Fibroblast of villous mesenchyme (primary cell): ENCODE measurements at places on chromosomes 7 and 10. TPM values are rescaled to one million over a fixed set of nuclear protein-coding genes. Genes with fewer than 3 reads are reported as not detected.

TAC1 gene
- not detected in 2 replicates for total RNA-seq

UPP1 gene
- total RNA-seq: 25.9 and 34.5 TPM in 2 replicates

PTPN20 gene
- under 0.01 and 0.43 TPM in 2 replicates for total RNA-seq

HOXA7 gene
- 2.2 and 2.3 TPM in 2 replicates for total RNA-seq

FKBP9 gene
- 224 and 265 TPM in 2 replicates for total RNA-seq

LRRC61 gene
- total RNA-seq: 6.8 and 13.0 TPM in 2 replicates

LSM5 gene
- 27.1 and 37.1 TPM in 2 replicates for total RNA-seq

DNA sequence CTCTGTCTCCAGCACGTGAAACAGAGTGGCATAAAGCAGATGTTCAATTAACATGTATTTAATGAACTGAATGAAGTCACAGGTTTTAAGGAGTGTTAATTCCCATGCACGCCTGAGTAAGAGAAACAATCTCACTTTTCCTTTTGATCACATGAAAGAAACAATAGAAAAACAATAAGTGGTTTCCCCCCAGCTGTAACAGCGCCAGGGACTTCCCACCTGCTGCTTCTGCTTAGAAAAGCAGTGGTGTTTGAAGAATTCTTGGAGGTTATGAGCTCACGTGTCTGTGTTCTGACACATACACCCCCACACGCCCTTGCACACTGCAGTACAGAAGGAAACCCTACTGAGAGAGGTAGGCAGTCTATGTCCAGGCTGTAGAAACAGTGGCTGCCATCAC is 51.3 kb upstream of the FRMD4A start:
- DNase-seq: no peak

- DNase-seq: peak; percentile 48
Observed at GRCh38 chr7:77321300-77321699, 94.8 kb downstream of the GSAP start.

DNA sequence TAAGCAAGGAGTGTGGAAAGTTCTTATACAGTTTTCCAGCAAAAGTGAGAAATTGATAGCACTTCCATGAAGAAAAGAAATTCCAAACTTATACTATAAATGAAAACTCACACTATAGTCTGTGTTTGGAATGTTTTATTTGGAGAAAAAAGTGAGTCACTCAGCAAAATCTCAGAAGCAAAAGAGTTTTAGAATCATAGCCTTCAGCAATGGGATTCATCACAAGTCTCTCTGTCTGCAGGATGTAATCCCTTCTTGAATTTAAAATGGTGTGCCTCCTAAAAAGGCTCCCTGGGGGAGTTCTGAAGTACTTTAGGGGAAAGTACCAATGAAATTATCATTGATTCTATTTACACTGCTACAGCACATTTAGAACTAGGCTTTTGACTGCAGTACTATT is 756.4 kb downstream of the XPNPEP1 start:
- peak; percentile 18 for DNase-seq

DNA sequence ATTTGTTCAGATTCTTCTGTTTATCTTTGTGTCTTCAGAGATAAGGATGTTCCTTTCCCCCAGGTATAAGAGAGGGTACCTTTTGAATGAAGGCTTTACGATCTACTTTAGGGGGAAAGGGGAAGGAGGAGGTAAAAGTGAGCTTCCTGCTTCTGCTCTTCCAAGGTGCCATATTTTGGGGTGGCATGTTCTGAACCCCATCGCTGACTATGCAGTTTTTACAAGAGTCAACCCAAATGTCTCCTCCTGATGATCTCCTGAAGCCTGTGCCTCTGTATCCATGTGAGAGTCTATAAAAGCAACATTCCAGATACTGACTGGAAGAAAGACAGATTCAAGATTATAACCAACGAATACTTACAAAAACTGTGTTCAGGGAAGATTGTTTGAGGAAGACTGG is 102.5 kb downstream of the ZNF277 start:
- DNase-seq: no peak

GRCh38 chr10:13865758-13866491 is 279.2 kb downstream of the PRPF18 start:
- peak; percentile 74 for DNase-seq

DNA sequence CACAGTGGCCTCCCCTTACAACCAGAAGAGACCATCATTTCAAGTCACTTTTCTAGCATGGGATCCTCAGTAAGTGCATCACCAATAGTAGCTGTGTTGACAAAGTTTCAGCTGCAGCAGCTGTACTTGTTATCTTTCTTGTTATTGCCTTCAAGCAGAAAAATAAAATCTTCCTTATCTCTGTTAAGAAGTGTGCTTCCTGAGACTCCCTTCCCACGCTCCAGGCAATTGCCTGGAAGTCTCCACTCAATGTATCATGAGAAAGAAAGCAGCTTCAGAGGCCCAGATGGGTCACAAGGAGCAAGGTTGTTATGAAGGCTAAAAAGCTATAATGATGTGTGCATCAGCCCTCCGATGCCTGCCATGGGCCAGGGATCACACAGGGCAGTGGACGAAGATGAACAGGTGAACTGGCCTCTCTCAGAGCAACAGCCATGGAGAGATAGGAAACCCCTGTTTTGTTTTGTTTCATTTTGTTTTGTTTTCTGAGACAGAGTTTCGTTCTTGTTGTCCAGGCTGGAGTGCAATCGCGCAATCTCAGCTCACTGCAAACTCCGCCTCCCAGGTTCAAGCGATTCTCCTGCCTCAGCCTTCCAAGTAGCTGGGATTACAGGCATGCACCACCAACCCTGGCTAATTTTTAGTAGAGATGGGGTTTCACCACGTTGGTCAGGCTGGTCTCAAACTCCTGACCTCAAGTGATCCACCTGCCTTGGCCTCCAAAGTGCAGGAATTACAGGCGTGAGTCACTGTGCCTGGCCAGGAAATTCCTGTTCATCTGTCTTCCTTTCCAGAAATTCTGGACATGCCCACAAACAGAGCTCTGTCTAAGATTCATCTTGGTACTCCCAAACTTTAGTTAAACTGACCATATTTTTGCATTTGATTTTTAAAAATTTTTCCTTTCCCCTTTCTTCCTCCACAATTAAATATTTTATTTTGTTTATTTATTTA is 340.5 kb downstream of the TNS3 start:
- peak; percentile 87 for DNase-seq

DNA sequence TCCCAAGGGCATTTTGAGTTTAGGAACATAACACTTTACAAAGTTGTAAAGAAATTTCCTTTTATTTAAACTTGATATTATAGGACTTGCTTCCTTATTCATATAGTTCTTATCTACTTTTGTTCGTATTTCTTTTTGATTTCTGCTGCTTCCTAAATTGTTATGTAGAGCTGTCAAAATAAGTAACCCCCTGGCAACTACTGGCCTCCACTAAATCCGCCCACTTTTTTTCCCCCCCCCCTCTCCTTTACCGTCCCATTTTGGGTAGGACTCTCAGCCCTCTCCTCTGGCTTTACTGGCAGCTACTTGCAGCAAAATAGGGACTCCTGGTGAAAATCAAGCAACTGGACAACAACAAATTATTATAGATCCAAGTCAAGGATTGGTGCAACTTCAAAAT is 1.1 kb downstream of the SP4 start:
- no peak for DNase-seq

GRCh38 chr7:40418983-40419382 is 284.2 kb downstream of the SUGCT start:
- no peak for DNase-seq

DNA sequence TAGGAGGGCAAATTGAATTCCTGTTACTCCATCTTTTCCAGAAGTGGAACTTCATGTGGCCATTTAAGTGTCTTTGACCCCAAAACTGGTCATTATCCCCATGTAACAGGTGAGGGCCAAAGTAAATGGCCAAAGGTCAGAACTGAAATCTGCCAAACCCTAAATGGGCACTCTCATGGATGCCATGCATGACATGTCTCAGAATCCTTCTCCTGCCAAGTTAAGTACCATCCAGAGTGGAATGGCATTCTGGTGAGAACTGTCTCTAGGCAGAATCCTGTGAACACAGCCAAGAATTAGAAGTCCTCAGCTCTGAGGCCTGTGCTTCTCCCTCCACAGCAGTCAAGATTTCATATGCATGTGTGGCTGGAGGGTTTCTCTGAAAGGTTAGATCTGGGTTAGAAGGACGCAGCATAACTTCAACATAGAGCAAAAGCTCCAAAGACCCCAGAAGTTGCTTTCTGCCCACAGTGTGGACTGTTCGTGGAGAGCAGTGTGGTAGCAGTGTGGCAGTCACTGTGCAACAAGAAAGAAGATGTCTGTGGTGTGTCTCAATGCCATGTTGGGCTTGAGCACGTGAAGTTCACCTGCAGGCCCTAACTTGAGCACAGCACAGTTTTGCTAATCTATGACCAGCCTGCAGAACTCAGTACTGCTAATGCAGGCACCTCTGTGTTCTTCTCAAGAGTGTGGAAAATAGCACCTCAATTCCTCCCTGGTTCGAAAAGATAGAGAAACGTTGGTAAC is 121.3 kb downstream of the ADCY1 start:
- DNase-seq: no peak

DNA sequence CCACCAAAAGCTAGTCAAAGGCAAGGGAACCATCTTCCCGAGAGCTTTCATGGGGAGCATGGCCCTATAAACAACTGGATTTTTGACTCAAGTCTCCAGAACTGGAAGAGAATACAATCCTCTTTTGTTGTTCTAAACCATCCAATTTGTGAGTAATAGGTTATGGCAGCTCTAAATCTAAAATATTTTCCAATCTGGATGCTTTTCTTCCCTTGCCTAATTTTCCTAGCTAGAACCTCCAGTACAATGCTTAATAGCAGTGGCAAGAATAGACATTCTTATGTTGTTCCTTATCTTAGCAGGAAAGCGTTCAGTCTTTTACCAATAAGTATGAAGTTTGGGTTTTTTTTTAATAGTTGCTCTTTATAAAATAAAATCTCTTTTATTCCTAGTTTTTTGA is 66.7 kb downstream of the AKR1E2 start:
- no peak for DNase-seq

DNA sequence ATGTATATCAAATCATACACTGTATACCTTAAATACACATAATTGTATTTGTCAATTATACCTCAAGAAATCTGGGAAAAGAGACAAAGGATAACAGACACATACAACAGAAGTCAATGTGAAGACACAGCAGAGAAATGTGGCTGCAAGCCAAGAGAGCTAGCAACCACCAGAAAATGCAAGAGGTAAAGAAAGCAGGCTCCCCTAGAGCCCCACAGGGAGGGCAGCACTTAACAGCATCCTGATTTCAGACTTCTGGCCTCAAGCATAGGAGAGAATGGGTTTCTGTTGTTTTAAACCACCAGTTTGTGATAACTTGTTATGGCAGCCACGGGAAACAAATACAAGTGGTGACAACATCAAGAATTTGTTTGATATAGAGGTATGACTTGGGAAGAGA is 1197.2 kb downstream of the SORCS1 start:
- DNase-seq: no peak

- DNase-seq: no peak
Observed at GRCh38 chr10:91354166-91355075, 55.7 kb upstream of the HECTD2 start.

DNA sequence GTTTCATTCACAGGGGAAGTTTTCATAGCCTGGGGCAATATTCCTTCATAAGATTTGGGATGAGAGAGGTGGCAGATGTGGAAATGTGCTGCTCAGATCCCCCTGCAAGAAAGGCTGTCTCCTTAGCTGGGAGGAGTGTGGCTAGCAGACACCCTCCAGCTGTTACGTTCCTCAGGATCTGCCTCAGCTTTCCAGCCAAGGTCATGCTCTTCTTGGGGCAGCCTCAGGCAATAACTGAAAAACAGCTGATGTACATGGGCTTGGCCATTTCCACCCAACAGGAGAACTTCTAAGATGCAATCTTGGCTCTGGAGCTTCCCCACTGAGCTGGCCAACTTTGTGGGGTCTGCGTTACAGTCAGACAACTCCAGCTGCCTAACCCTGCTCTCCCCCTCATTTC is 51.3 kb upstream of the SEPTIN7 start:
- DNase-seq: peak; percentile 93

GRCh38 chr10:2978111-2978510 is 89.2 kb upstream of the PFKP start:
- peak; percentile 66 for DNase-seq

DNA sequence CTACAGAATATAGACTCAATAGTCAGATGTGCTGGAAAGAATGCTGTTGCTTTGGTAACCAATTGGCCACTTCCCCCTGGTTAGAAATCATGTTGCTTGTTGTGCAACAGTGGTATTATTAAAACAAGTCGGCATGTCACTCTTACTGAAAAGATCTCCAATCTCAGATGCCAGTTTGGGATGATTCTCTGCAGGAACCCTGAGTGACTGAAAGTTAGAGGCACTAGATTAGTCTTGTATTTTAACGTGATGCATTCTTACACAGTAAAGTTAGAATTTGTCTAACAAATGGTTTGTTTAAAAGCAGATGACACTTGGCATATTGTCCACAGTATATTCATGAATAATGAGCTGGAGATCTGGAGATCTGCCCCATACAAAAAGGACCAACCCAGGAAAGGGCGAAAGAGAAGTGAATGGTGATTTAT is 287.6 kb downstream of the TWIST1 start:
- peak; percentile 66 for DNase-seq

DNA sequence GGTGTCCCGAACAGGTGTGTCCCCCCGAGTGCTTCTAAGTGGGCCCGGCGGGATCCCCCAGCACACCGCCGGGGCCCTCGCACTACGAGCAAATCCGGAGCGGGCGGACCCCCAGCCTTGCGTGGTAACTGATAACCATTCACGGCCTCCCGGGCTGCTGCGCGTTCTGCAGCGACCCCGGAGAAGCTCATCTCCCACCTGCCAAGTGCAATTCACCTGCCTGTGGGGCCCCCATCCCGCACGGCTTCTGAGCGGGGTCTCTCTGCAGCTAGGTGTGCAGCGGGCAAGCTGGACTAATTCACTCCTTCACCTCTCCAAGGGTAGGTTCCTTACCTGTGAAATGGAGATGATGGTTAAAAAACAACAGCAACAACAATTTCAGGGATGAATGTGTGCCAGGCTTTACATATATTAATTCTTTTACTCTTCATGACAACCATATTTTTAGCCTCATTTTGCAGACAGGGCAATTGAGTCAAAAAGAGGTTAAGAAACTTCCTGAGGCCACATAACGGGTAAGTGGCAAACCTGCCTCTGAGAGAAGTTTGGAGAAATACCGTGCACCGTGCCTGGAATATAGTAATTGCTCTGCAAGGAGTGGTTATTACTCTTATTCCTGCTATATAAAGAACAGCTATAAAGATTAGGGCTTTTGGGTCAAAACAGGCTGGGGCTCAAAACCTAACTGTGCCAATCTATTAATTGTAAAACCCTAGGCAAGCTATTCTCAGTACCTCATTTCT is 652 bp upstream of the PODXL start:
- DNase-seq: no peak

DNA sequence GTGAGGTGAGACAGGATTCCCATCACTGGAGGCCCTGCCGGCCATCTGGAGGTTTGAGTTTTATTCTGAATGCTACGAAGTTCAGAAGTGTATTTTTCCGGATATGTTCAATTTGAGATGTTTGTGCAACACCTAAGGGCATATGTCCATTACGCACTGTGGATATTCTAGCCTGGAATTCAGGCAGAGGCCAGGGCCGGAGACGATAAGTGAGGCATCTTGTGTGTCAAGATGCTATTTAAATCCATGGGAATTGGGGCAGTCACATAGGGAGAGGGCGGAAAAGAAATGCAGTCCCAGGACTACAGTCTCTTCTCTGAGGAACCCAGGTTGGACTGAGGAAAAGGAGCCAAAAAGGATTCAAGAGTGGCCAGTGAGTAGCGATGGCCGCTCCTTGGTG is 1.9 kb upstream of the SUV39H2 start:
- no peak for DNase-seq

- no peak for DNase-seq
Observed at GRCh38 chr10:61399406-61399805, 53.8 kb downstream of the TMEM26 start.
